ELR (cell line): ENCODE measurements at places on chromosomes 7 and 10.

- DNase-seq, result no peak
Measured at GRCh38 chr10:38212460-38212859, 118.3 kb downstream of the ZNF37A start.

DNA sequence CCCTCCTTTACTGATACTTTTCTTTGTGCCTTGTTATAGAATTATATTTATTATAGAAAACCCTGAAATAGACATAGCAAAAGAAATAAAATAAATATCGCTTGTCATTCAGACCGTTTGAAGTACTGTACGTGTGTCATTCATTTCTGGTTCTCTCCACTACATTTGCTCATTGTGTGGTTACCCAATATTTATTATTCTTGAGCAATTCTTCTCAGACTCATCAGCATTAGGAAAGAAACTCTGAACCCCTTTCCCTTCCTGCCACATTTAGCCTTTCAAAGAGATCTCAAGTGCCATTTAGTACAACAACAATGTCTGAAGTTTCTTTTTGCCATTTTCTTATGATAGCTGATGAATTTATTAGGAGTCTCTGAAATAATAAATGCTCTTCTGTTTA, 154.1 kb downstream of the KIAA1217 start:
- DNase-seq, result peak; percentile 29

GRCh38 chr7:70614237-70615045, 517.5 kb upstream of the GALNT17 start:
- peak; percentile 25 for DNase-seq

DNA sequence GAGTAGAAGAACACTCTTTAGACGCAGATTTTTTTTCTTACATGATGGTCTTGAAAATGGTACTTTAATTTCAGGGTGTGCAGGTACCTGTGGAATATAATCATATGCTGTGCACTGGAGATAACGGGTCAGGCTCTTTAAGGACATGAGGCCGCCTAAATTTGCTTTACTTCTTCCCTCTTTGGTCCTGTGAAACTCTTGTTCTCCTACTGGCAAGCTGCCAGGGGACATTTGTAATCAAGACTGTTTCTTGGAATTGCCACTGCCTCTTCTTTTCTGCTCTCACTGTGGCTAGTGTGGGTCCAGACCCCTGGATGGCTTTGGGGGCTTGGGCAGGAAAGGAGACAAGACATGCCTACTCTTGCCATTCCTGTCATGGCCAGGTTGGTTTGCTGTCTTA, 146.0 kb downstream of the SND1 start:
- DNase-seq, result no peak
